Kidney (tissue), 22 donors: ENCODE measurements at places on chromosomes 4 and X. TPM values are rescaled to one million over a fixed set of nuclear protein-coding genes. Genes with fewer than 3 reads are reported as not detected.

RAB33A gene
- 2.9 TPM for total RNA-seq

SUPT20HL2 gene
- total RNA-seq: not detected

MAGEA4 gene
- not detected for total RNA-seq

NPNT gene
- 78.3 TPM for total RNA-seq

ZNF711 gene
- total RNA-seq: 4.7 TPM

GIMD1 gene
- not detected for total RNA-seq
